ENCODE measurements at places on chromosomes 2 and 18. TPM values are rescaled to one million over a fixed set of nuclear protein-coding genes. Genes with fewer than 3 reads are reported as not detected.

LRP2 gene
- total RNA-seq: 14.1 TPM

MAPK4 gene
- total RNA-seq: not detected

ATP5MC3 gene
- total RNA-seq: 222 TPM

MARCO gene
- 20.3 TPM for total RNA-seq

GPR35 gene
- total RNA-seq: 1.3 TPM

ERFE gene
- total RNA-seq: 1.1 TPM

SLC35F6 gene
- 48.2 TPM for total RNA-seq

PROKR1 gene
- total RNA-seq: 3.6 TPM

RUFY4 gene
- not detected for total RNA-seq

GRCh38 chr18:525036-525797, 24.7 kb upstream of the COLEC12 start:
- no peak for DNase-seq

DNA sequence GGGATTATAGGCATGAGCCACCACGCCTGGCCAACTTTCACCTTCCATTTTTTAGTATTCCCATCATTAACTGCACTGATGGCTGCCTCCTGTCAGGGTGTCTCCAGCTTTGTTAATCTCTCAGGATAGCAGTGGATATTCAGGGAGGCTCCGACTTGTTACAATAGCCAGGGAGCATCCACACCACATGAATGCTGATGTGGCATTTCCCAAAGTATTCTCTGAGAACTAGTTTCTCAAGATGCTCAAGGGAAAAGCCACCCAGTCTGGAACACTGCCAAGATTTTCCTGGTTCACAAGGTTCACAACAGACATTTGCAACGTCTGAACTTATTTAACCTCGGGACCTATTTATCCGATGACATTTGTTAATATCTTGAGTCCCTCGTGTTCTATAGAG, 33.8 kb downstream of the ZNF519 start:
- no peak for DNase-seq

- DNase-seq: no peak
Observed at GRCh38 chr2:227886149-227886548, 14.7 kb downstream of the DAW1 start.

GRCh38 chr2:182242609-182243008, 184.2 kb downstream of the PDE1A start:
- DNase-seq: no peak

DNA sequence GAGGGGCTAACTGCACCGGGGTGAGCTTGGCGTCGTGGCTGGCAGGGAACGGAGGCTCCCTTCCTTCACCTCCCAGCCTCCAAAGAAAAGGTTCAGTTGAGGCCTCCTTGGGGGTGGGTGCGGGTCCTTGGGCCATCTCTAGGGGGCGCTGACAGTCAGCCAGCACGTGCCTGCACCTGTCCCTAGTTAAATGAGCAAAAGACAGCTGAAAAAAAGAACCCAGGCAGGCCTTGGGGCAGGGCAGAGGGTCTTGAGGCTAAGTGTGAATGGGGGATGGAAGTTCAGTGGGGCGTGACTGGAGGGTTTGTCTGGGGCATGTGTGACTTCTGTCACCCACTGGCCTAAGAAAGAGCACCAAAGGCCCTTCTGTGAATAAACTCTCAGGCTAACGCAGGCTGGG, 56.4 kb downstream of the ZFP36L2 start:
- no peak for DNase-seq

- no peak for DNase-seq
Observed at GRCh38 chr2:208711598-208711997, 305.0 kb downstream of the PTH2R start.

DNA sequence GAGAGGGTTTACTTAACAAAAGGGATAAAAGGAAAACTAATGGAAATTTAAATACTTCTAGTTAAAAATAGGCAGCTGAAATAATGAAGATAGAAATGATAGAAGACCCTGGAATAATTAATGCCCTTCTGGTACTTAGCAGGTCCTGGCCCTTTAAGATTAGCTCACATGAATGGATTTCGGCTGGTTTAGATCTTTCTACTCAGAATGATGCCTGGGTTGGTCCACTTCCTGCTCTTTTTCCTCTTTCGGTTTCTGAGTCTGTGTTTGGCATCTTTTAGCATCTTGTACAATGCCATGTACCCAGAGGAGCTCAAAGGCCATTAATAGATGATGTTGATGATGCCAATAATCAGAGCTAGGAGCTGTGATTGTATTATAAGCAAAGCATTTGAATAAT, 290.5 kb downstream of the CLIP4 start:
- DNase-seq: no peak

- DNase-seq: no peak
Observed at GRCh38 chr2:111156529-111156928, 35.8 kb downstream of the BCL2L11 start.

DNA sequence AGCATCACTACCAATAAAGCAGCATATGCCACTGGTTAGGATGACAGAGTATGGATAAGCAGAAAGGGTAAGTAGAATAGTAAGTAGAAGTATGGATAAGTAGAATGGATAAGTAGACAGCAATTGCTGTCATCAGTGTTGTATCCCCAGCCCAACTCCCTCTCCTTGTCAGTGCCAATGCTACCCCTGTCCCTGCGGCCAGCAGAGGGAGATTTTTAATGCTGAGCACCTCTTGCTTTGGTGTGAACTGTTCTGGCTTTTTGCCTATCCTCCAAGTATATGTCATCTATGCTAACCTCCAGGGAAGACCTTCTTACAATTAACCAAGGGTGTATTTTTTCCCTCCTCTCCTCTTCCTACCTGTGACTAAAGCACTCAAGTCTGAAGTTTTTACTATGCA, 136.7 kb upstream of the SPHKAP start:
- no peak for DNase-seq

GRCh38 chr2:190791347-190791975, 89.2 kb upstream of the GLS start:
- peak; percentile 38 for DNase-seq

- DNase-seq: no peak
Observed at GRCh38 chr2:161780881-161781280, 156.7 kb downstream of the SLC4A10 start.

DNA sequence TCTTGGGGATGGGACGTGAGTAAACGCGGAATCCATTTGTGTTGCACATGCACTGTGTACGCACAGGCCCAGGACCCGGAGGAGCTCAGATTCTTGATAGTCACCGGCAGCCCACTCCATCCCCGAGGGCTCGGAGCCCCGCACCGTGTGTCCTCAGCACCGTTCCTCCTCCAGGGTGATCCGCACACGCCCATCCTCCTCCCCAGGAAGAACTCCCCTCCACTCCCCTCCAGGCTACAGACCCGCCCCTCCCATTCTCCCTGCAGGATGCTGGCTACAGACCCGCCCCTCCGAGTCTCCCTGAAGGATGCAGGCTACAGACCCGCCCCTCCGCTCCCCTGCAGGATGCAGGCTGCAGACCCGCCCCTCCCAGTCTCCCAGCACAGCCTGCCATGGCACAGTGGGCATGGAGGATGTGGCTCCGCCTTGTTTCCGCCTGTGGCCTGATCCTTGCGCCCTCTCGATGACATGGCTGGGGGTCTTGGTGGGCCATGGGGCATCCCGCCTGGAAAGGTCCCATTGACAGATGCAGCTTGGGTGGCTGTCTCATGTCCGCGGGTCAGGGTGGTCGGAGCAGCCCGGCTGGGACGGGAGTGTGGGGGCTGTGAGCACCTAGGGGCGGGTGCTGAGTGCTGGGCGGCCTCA, 14.1 kb downstream of the CTDP1 start:
- no peak for DNase-seq

DNA sequence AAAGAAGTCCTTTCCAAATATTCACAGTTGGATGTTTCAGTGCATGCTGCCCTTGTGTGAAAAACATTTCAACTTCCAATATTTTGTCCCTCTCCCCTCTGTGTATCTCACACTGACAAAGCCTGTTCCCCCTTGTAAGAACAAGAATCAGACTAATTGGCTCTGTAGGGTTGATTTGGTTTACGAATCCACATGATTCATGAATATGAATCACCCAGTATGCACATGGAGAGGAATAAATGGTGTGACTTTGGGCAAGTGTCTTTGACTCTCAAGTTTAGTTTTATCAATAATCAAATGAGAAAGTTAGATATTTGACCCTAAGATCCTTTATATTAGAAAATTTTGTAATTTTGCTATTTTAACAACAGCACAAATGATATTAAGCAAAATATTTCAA, 9.3 kb upstream of the CDH20 start:
- no peak for DNase-seq

GRCh38 chr2:219951099-219951498, 323.7 kb downstream of the SLC4A3 start:
- DNase-seq: no peak

- DNase-seq: no peak
Observed at GRCh38 chr2:20595439-20596192, 55.3 kb downstream of the HS1BP3 start.

- DNase-seq: no peak
Observed at GRCh38 chr2:60536746-60537145, 16.7 kb downstream of the BCL11A start.

DNA sequence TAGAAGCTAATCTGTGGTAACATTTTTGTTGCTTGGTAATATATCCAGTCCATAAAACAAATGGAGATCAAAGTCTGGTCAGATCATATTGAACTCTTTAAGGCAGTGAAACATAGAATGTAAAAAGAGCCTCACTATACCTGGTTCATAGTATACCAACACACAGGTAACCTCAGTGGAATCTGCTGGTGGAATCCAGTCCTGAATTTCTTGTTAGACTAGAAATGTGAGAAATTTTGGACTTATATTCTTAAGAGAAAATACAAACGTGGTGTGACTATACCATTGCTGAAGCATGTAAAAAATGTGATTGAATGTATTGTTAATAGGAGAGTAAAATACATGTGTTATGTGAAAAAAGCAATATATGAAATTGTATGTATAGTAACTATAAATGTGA, 46.1 kb upstream of the GRHL1 start:
- no peak for DNase-seq

- DNase-seq: no peak
Observed at GRCh38 chr2:66547887-66548286, 113.0 kb downstream of the MEIS1 start.

GRCh38 chr18:45198526-45198925, 416.8 kb upstream of the SLC14A2 start:
- no peak for DNase-seq

DNA sequence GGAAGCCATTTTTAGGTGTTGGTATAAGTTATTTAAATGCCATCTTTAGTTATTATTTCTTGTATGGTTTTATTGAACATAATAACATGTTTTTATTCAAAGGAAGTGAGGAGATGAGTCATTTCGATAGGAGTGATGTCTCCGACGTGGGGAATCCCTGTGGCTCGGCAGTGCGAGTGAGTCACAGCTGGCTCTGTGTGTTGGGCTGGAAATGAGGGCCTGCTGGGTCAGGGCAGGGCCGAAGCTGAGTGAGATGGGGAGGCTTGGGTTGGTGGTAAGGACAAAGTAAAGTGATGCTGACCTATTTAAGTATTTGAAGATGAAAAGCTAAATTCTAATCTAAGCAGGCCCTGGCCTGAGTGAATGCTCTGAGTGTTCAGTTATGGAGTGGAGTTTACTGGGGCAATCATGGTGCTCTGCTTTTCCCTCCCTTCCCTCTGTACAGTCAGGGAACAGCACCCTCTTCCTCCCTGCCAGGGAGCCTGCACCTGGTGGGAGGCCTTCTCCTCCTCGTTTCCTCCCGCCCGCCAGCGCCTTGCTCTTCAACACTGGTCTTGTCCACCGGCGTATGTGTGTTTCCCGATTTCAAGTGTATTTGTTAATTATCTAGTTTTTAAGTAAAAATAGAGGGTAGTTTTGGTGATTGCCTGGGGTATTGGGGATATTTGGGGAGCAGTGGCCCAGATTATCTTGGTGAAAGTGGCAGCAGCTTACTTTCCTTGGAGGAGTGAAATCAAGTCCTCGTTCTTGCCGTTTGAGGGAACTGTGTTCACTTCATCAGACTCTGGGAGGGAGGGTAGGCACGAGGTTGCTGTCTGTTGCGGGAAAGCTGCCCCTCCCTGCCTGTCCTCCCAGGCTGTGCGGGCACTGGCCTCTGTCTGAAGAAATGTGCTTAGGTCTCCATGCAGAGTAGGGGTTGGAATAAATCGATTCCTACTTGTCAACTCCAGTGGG, 157.0 kb downstream of the LDLRAD4 start:
- DNase-seq: peak; percentile 61

DNA sequence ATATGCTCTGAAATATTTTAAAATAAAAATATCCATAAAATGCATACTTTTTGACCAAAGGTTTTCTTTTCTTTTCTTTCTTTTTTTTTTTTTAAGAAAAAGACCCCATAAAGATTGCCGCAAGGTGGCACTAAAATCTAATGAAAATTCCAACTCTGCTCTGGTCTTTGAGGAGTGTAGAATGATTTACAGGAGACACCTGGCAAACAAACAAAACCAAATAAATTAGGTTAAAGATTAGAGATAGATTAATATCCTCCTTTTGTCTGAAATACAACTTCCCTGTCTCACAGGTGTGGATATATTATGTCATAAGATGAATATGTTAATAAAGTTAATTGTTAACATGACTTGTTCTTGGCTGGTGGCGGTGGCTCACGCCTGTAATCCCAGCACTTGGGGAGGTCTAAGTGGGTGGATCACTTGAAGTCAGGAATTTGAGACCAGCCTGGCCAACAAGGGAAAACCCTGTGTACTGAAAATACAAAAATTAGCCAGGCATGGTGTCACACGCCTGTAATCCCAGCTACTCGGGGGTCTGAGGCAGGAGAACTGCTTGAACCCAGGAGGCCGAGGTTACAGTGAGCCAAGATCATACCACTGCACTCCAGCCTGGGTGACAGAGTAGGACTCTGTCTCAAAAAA, 3.5 kb upstream of the RHOB start:
- DNase-seq: no peak

DNA sequence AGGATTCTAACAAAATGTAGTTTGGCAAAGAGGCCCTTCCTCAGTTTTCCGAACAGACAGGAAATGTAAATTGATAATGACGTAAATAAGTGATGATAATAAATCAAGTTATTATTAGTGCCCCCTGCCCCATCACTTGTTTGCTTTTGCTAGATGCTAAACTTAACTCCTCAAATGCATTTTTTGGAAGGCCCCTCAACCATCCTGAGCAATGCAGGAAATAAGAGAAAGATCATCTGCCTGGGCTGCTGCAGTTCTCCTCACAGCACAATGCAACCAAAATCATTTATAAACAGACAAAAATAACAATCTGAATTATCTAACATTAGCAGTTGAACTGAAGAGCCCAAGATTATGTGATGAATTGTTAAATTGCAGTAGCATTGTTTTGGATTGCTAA, 62.6 kb upstream of the PSMD14 start:
- DNase-seq: no peak

DNA sequence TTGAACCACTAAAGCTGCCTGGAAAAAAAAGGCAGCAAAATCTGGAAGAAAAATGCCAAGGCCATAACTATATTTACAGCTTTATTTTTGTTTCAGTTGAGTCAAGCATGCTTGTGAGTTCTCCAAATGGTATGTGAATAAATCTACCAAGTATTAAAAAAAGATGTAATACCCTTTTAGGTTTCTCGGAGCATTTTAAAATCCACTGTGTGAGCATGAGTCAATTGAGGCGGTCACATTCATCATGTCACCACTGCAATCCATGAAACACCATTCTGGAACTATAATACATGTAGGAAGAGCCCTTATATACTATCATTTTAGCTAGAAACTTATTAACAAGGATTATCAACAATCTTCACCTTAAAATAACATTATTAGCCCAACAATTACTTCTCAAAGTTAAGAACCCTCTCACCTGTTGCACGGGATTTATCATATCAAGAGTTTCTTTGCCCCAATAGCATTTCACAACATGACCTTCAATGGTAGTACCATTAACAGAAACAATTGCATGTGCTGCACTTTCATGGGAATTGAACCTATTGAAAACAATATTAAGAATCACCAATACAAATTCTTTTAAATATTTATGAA, 24.2 kb upstream of the C2orf42 start:
- no peak for DNase-seq

Measured in omental fat pad (tissue), 4 donors.